Umbilical cord (tissue), 2 donors: ENCODE measurements at places on chromosomes 1 and 21. TPM values are rescaled to one million over a fixed set of nuclear protein-coding genes. Genes with fewer than 3 reads are reported as not detected.

DNA sequence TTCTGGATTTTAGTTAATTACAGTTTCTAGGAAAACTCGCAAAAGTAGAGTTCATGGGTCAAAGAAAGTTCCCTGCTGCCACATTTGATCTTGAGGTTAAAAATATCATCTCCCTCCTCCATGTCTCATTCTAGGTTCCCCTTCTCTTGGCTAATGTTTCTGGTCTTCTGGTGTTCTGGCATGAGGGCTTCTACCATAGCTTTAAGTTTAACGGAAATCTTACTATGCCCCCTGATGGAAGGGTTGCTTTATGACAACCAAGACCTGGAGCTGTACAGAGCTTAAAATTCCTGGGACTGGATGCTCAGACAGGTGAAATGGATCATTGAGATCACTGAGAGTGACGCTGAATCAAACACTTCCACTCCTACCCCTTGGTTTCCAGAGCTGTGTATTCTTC lies 1881.7 kb downstream of the MRPL39 start:
- no peak for DNase-seq

Gene OR2M2
- 4.8 TPM for total RNA-seq

GRCh38 chr1:209625791-209626285 lies 26.4 kb downstream of the LAMB3 start:
- no peak for DNase-seq

Gene TTLL7
- 92.7 TPM for total RNA-seq

Gene SLC6A17
- 0.96 TPM for total RNA-seq

DNA sequence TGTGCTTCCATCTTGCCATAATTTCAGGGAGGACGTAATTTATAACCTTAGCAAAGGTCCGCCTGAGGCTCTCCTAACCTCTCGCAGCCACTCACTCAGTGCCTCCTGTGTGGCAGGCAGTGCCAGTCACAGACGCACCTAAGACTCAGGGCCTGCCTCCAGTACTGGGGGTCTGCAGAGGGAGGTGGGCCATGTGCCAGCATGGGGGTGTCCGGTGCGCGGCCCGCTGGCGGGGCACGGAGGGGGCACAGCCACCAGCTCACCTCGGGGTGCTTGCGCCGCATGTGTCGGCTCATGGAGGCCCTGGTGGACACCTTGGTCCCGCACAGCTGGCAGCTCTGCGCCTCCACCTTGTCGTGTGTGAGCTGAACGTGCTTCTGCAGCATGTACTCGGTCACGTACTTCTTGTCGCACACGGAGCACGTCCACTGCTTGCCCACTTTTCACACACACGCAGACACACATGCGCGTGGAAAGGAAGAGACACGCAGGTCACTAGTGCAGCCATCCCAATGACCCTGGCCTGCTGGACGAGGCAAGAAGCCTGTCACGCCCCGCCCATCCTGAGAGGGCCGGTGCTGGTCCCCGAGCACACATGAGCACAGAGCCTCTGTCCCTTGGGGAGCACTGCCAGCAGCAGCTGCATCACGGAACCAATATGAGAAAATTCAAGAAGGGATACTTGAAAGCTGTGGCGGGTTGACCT lies 43.2 kb upstream of the RIPK4 start:
- DNase-seq: no peak

Gene MR1
- total RNA-seq: 11.3 TPM

Gene S100A8
- 16.6 TPM for total RNA-seq

Gene IL10RB
- total RNA-seq: 45.7 TPM

GRCh38 chr1:41713557-41714327 lies 205.0 kb downstream of the HIVEP3 start:
- DNase-seq: peak; percentile 87

Gene CFAP57
- 5.3 TPM for total RNA-seq

- DNase-seq: no peak
Observed at GRCh38 chr1:152018537-152018936, 18.3 kb downstream of the S100A11 start.

Gene GPR52
- 2.9 TPM for total RNA-seq

DNA sequence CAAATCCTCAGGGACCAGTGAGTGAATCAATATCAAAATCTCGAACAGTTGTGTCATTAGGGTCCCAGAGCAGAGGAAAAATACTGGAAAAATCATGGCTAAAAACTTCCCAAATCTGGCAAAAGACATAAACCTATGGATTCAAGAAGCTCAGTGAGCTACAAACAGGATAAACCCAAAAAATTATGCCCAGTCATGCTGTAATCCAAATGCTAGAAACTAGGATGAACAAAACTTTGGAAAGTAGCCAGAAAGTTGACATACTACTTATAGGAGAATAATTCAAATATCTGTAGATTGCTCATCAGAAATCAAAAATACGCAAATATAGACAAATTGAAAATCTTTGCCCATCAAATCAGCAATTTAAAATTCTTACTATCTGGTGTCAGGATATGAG lies 34.6 kb upstream of the ATP1A1 start:
- DNase-seq: no peak

GRCh38 chr1:212582291-212582690 lies 26.3 kb upstream of the ATF3 start:
- DNase-seq: no peak

GRCh38 chr21:41701749-41702148 lies 65.1 kb downstream of the RIPK4 start:
- DNase-seq: no peak

Gene FBXO2
- 4.1 TPM for total RNA-seq

DNA sequence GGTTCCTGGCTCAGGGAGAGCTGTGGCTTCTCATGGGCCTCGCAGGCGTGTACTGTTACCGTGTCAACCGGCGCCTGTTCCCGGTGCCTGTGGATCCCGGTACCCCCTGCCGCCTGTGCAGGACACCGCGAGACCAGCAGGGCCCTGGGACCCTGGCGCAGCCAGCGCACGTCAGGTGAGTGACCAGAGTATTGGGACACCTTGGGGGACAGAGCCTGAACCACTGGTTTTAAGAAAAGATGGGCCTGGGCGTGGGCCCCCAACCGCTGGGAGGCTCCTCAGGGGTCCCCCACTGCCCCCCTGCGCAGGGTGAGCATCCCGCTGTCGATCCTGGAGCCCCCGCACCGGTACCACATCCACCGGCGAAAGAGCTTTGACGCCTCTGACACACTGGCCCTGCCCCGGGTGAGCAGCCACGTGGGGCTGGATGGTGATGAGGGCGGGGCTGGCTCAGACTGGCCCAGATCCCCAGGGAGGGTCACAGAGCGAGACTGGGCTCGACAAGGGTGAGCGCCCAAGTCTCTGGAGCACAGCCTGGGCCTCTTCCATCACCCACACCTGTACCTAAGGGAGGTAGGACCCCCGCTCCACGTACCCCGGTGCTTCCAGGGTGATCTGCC lies 10.5 kb downstream of the MIIP start:
- no peak for DNase-seq
